ENCODE measurements at places on chromosomes 2 and 18.

GRCh38 chr2:96501886-96502810 lies 3.0 kb downstream of the NEURL3 start:
- DNase-seq: no peak

- DNase-seq: no peak
Observed at GRCh38 chr2:124563426-124563825, 538.3 kb downstream of the CNTNAP5 start.

GRCh38 chr2:127906206-127906926 lies 20.6 kb upstream of the AMMECR1L start:
- no peak for DNase-seq

GRCh38 chr2:230234122-230234722 lies 8.7 kb downstream of the SP140 start:
- no peak for DNase-seq

GRCh38 chr2:37389395-37389794 lies 45.0 kb downstream of the QPCT start:
- no peak for DNase-seq

DNA sequence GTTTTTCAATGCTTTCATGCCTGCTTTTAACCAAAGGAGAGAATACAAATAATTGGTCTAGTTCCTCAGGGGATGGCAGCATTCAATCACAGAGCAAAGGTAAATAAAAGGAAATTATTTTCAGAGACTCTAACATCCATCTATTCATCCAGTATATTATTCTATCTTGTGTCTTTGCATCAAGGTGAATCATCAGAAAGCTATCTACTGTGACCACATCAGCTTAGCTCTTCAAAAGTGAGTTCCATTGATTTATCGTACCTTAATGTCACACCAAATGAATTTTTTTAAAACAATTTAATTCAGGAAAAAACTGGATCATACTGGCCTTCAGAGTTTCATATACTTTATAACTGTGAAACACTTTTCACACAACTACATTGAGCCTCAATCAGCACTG lies 66.1 kb downstream of the CHN1 start:
- DNase-seq: no peak

Data from amygdala (tissue), 56 donors.